ENCODE measurements at places on chromosomes 7 and 10.

DNA sequence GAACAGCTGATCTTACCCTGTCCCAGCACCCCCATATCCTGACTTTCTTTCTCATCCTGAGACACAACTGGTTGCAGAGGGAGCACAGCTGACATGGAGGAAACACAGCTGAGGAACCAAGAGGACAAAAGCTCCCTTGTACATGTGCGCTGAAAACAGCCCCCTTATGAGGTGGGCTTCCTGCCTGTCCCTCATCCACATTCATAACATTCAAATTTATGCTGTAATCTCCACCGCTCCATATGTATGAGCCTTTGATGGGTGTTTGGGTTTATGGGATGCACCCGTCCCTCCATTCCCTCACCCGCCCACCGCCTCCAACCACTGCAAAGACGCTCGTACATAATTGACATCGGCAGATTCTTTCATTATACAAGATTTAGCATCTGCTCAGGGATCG, 49.6 kb upstream of the BTRC start:
- no peak for DNase-seq

GRCh38 chr10:71536332-71536731, 139.6 kb downstream of the CDH23 start:
- DNase-seq = no peak

- DNase-seq = no peak
These were observed 1325.0 kb downstream of the XPNPEP1 start for GRCh38 chr10:108598320-108598695.

- no peak for DNase-seq
These were observed 452.7 kb downstream of the DPP6 start for GRCh38 chr7:154504918-154505317.

DNA sequence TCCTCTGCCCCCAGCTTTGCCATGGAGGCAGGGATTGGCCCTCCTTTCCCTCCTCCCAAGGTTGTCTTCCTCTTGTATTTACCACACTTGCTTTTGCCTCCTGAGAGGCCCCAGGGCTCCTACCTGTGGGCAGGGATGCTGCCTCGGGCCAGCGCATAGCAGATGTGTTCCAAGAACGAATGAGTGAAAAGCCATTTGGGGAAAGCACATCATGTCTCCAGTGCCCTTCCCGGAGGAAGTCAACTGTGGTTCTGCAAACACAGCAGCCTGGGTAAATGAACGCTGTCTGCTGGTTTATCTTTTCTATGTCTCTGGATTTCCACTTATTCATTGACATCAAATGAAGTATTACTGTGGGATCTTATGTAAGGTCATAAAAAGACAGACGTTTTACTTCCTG, 161.7 kb downstream of the FANK1 start:
- no peak for DNase-seq

GRCh38 chr10:77741746-77742145, 104.1 kb upstream of the KCNMA1 start:
- DNase-seq = no peak

GRCh38 chr7:45696476-45696875, 122.3 kb downstream of the ADCY1 start:
- DNase-seq = no peak

- DNase-seq = no peak
These were observed 50.2 kb upstream of the PODXL start for GRCh38 chr7:131606346-131607290.

DNA sequence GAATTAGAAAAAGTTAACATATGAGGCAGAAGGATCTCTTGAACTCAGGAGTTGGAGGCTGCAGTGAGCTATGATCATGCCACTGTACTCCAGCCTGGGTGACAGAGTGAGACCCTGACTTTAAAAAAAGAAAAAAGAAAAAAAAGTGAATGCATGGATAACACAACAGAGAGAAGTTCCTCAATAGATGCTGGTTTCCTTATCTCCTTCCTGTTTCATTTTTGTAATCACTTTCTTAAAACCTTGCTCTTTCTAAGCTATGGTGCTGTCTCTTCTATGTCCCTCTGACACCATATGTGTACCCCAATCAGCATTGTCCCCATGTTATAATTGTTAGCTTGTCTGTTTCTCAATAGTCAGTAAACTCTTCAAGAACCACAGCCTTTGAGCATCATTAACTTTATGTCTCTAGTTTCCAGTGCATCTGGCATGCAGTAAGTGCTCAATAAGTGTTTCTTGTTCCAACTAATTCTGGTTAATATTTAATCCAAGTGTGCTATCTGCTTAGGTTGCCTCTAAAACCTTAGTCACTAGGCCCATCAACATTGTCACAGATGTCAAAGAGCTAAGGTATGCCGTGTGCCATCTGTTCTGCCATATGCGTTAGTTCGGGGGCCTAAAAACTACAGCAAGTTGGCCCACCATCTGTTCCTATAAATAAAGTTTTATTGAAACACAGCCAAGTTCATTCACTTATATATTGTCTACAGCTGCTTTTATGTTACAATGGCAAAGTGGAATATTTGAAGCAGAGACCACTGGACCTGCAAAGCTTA, 36.2 kb downstream of the MPP7 start:
- no peak for DNase-seq

DNA sequence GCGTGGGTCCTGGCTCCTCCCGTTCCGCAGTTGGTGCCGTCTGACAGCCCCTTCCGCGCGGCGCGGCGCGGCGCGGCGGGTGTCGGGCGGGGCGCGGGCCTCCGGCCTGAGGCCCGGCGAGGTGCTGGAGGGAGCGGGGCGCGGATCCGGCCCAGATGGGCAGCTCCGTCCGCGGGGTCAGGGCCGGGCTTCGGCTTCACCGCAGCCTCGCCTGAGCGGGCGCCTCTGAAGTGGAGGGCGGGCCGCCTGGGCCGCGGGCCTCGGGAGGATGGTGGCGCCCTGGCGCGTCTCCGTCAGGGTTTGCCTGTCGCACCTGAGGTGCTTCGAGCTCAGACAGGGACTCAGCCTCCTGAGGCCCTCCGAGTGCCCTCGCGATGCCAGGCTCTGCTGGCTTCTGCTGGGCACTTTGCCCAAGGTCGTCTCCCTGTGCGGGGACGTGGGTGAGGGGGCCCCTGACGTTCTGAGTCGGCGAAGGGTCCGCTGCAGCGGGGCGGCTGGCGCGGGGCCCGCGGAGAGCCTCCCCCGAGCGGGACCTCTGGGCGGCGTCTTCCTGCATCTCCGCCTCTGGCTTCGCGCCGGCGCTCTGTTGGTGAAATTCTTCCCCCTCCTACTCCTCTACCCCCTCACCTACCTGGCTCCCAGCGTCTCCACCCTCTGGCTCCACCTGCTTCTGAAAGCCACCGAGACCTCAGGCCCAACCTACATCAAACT, 473 bp downstream of the ADCK2 start:
- peak; percentile 67 for DNase-seq

DNA sequence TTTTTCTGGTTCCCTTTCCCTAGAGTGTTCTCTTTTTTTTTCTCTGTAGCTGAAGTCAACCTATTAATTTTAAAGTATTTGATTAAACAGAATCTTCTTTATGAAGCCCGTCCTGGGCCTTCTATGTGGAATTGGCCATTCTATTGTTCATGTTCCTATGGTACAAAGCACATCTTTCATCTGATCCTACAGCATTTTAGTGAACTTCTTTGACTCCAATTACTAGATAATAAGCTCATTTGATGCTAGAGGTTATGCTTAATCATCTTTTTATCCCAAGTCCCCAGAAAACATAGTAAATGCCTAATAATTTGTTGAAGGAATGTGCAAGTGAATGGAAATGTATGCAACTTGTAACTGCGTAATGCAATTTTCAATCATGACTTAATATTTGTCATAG, 472.0 kb upstream of the KLF6 start:
- no peak for DNase-seq

DNA sequence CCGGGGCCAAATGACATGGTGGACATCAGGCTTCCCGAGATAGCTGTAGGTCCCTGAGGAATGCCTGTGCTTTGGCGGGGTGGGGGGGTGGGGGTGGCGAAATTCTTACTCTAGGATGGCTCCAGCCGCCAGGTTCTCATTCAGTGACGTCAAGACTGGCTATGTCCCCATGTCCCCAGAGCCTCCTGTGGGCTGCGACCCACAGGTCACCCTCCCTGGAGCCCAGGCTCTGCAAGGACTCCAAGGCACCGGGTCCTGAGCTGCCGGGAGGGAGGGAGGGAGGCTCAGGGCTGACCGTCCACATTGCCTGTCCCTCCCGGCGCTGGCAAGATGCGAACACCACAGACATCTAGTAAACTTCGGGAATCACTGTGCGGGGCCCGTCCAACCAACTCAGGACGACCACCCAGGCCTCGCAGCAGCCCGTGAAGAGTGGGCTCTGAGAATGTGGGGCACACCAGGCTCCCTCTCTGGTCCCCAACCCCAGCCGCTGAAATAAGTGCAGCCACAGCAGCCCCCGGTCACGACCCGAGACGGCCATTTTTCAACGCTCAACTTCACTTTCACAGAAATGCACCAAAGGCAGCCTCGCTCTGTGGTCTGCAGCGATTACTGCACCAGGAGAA, 12.6 kb downstream of the GPR146 start:
- no peak for DNase-seq

DNA sequence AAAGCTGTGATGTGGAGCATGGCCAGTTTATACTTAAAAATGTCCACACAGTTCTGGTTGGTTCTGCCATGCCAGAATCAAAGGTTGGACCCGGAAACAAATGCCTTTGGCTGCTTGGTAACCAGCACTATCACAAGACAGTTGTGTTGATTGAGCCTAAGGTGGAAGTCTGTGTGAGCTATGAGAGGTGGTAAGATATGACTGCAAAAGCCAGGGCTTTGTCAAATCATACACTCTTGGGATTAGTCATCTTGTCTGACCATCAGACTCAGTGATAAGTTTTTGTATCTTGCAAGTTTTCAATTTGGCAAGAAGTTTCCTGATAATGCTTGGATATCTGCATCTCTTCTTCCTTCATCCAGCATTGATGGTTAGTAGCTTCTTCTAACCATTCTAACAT, 35.5 kb downstream of the GPR141 start:
- DNase-seq = no peak

GRCh38 chr7:32215697-32216096, 145.5 kb upstream of the PDE1C start:
- no peak for DNase-seq

Measured in ecto neural progenitor cell (in vitro differentiated cells).